ENCODE measurements at places on chromosomes 11 and 22.

DNA sequence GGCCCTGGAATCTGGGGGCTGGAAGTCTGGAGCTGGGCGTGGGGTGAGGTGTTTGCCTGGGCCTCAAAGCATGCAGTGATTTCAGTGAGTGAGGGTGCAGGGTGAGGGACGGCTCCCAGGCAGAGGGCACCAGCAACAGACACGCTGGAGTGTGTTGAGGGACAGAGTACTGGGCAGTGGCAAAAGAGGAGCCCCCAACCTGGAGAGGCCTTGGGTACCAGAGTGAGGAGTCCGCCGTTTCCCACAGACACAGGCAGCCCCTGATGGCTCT lies 12.0 kb upstream of the TBC1D22A start:
- no peak for DNase-seq

DNA sequence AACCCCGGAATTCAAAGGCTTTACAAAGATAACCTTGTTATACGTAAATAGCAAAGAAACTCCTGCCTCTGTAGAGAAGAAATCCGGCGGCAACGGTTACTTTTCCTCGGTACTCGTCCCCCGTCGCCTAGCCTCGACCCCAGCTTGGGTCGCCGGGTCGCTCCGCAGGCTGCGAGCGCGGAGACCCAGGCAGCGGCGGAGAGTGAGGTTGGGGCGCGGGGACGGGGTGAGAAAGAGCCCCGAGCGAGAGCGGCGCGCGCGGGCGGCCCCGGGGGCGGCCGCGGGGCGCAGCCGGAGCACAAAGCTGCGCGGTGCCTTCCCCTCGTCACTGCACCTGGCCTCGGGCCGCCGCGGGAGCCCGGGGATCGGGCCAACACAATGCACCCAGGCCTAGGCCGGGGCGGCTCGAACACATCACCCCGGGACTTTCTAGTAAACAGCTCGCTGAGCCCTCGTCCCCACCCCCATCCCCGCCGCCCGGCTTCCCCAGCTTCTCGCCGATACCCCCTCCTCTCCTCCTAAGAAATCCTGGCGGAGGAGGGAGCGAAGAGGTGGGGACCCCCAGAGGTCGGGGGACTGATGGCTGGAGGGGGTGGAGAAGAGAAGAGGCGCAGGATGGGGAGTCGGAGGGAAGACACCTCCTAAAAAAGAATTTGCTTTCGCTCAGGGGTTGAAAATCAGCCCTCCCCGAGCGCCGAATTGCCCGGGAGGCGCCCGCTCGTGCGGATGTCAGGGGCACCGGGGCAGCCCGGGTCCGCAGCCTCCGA lies 845 bp downstream of the MPPED2 start:
- peak; percentile 59 for DNase-seq

GRCh38 chr22:48491451-48491941 lies 1336.2 kb downstream of the BRD1 start:
- no peak for DNase-seq

- no peak for DNase-seq
Observed at GRCh38 chr11:12968101-12968500, 41.0 kb upstream of the RASSF10 start.

DNA sequence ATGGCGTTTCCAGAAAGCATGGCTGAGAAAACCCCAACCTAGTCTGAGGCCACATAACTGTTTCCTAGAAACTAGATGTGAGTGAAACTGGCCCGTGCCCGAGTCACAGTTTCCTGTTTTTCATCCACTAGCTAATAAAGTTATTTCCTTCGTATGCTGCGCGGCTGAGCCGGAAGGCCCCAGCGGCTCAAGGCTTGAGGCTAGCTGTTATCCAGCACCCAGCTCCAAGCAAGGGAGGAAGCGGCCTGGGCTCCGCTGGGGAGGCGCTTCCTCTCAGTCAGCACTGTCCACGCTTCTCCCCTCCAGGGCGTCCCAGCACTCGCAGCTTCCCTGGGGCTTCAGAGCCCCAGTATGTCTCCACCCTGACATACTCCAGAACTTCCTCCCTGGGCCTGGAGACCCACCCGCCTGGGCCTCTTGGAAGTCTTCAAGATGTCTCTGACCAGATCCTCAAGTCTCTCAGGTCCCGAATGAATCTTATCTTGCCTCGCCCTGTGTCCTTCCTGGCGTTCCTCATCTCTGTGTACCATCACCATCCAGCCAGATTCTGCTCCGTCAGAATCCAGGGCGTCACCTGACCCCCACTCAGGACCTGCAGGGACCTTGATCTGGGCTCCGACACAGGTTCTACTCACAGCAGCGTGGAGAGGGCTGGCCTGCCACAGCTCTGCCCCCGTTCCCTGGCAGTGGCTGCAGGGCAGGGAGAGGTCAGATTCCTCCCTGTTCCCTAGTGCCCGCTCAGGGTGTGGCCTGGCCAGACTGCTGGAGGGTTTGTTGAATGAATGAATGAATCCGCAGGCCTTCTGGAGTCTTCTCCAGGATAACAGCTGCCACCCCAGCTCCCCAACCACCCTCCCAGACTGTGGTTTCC lies 81.9 kb downstream of the LRRC32 start:
- DNase-seq = no peak

GRCh38 chr11:65241692-65242091 lies 20.1 kb upstream of the POLA2 start:
- DNase-seq = peak; percentile 46
